ENCODE measurements at places on chromosomes 4 and X. TPM values are rescaled to one million over a fixed set of nuclear protein-coding genes. Genes with fewer than 3 reads are reported as not detected.

DNA sequence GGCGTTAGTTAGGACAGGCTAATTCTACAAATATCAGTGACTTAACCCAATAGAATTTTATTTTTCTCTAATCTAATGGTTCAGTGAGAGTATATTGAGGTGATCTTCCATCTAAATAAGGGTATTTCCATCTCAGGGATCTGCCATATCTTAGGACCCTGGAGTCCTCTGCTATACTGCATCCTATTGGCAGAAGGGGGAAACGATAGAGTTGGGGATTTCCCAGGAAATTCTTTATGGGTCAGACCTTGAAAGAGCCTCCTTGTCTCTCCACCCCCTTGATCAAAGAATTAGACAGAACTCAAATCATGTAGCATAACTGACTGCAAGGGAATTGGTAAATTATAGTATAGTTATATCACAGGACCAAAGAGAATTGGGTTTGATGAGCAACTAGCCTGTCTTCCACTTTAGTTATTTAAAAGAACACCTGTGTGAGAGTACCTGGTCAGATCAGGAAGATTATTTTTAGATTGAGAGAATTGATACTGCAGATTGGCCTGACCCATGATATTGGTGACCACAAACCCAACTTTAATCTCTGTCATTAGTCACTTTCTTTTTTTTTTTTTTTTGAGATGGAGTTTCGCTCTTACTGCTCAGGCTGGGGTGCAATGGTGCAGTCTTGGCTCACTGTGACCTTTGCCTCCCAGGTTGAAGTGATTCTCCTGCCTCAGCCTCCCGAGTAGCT, 25.6 kb downstream of the SMARCA5 start:
- no peak for DNase-seq

DNA sequence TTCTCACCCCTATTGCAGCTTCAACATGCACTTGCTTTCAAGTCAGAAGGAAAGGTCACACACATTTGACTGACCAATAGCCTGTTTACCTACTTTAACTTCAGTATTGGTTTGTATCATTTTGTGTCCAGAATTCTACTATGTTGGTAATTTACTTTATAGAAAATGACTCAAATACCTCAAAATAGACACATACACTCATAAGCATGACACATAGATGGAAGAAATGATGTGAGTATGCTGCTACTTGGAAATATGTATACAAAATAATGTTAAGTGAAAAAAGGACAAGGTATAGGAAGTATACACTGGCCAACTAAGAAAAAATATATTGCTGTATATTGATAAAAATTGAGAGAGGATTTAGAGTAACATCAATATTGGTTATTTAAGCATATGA, 98.8 kb upstream of the CASK start:
- no peak for DNase-seq

- DNase-seq, result no peak
Observed at GRCh38 chr4:110830461-110830860, 207.6 kb upstream of the PITX2 start.

- no peak for DNase-seq
Observed at GRCh38 chr4:1177274-1178141, 5.1 kb upstream of the SPON2 start.

- DNase-seq, result no peak
Observed at GRCh38 chr4:153084980-153085630, 119.1 kb upstream of the TRIM2 start.

Gene WFS1
- total RNA-seq, result 3.7 TPM

Gene FAM9B
- total RNA-seq, result not detected

Gene CACNA1F
- total RNA-seq, result under 0.01 TPM

Gene MSX1
- 2.9 TPM for total RNA-seq
